ENCODE measurements at places on chromosomes 13 and 19.

GRCh38 chr13:99351772-99352171 is 44.6 kb upstream of the GPR183 start:
- DNase-seq, result no peak

DNA sequence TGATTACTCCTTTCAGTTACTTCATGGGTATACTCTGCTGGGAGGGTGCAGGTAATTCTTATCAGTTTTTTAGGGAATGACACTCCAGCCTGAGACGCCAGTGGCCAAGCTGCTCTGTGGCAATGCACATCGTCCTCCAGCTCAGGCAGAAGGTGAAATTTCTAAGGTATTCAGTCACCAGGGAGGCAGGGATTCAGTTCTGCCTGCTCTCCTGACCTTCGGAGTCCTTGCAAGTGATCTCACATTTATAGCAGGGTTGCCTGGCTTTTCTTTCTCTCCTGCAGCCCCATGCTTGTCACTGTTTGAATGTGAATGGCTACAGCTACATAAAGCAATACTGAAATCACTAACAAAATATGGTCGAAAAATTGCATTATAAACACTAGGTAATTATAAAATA is 1447.5 kb downstream of the EFNB2 start:
- DNase-seq, result no peak

DNA sequence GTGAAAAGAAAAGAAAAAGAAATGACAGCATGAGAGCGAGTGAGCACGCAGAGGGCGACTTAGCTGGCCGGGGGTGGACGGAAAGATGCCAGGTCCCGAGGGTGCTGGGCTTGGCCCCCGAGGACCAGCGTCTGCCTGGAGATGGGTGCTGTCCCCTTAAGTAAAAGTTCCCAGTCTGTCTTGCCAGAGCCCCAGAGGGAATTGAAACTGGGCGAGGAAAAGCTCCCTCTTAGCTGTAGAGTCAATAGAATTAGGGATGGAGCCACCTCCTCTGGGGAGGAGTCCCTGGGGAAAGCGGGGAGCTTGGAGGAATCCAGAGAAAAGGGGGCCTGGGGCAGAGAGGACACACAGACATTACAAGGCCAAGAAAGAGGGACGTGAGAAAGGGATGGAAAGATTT is 13.3 kb downstream of the BCAM start:
- no peak for DNase-seq

- DNase-seq, result peak; percentile 100
These were observed at the start of gene COLGALT1 for GRCh38 chr19:17555480-17555928. TSS of gene COLGALT1 (plus strand) at chr19:17555649. CDS start at chr19:17555714, 65 bp downstream.

DNA sequence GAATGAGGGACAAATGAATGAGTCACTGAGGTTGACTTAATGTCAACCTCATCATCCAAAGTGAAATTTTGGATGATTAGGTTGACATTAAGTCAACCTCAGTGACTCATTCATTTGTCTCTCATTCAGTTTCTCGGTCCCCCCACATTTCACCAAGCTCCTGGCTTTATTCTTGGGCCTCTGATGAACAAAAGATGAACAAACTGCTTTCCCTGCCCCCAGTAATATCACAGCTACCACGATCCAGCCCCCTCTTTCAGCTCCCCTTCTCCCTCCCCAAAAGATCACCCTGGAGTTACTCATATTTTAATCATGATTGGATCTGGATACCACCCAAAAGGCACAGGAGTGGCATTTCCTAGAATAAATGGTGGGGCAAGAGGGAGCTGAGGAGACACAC is 10.8 kb downstream of the CEACAM18 start:
- no peak for DNase-seq

- DNase-seq, result no peak
These were observed 3.7 kb upstream of the LYPD3 start for GRCh38 chr19:43469160-43469480.

- DNase-seq, result no peak
These were observed 2.7 kb downstream of the SLC27A1 start for GRCh38 chr19:17473041-17473440.

- peak; percentile 36 for DNase-seq
These were observed 705 bp downstream of the STXBP2 start for GRCh38 chr19:7637374-7638256.
